ENCODE measurements at places on chromosomes 1 and 21.

- DNase-seq, result no peak
These were observed 1.4 kb upstream of the G0S2 start for GRCh38 chr1:209673631-209674417.

- no peak for DNase-seq
These were observed 15.9 kb downstream of the HSPA13 start for GRCh38 chr21:14366998-14367397.

DNA sequence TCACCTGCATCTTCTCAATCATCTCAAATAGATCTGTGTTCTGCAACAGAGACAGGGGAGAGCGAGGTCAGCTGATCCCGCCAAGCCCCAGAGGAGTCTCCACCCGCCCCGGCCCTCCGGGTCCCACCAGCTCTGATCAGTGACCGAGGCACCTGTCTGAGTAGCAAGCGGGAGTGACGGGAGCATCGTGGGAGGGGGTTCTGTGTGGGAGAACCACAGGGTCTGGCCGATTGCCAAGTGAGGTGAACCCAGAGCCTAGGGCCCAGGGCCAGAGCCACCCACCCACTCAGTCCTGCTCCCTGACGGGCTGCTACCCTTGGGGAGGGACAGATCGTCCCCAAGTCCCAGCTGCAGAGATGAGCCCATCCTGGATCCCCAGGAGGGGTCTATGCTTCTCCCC lies 49.1 kb downstream of the RAP1GAP start:
- DNase-seq, result no peak

- no peak for DNase-seq
These were observed 18.6 kb upstream of the TSPEAR start for GRCh38 chr21:44730028-44730395.

- DNase-seq, result no peak
These were observed 10.3 kb upstream of the S100A10 start for GRCh38 chr1:152003846-152004442.
